ENCODE measurements at places on chromosomes 11 and 22. TPM values are rescaled to one million over a fixed set of nuclear protein-coding genes. Genes with fewer than 3 reads are reported as not detected.

- H3K27ac ChIP-seq: no peak overlapping the region
- no peaks in the 10 kb centered on the region for H3K4me1 ChIP-seq
- no peak for DNase-seq
These were observed 517.3 kb downstream of the BRD1 start for GRCh38 chr22:49310354-49310753.

DNA sequence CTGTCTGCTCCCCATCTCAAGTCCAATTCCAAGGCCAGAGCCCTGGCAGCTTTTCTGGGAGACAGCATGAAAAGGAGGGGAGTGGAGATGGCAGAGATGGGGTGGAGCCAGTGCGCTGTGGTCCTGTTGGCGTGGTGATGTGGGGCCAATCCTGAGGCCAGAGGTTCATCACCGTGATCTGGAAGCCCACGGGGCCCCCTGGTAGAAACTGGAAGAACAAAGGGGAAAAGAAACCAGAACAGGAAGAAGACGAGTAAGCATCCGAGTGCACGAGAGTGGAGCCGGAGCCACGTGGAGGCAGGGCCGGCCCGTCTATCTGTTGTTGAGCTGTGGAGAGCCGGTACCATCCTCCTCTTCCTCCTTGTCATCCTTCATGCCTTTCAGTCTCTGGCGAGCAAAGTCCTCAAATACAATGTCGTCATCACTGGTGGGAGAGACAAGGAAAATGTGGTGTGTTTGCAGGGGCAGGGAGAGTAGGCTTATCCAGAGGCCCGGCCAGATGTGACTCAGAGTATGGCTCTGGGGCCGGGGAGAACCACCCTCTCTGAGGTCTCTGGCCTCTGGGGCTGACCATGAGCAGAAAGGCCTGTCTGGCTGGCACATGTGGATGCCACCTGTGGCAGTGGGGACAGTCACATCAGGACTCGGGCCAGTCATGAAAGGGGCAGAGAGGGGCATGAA, 25.4 kb downstream of the TPBGL start:
- H3K4me1 ChIP-seq: no peaks in the 10 kb centered on the region
- no peaks in the 10 kb centered on the region for H3K27me3 ChIP-seq
- no peak overlapping the region for H3K4me3 ChIP-seq
- no peaks in the 10 kb centered on the region for H3K36me3 ChIP-seq
- peak; percentile 9 for DNase-seq

DNA sequence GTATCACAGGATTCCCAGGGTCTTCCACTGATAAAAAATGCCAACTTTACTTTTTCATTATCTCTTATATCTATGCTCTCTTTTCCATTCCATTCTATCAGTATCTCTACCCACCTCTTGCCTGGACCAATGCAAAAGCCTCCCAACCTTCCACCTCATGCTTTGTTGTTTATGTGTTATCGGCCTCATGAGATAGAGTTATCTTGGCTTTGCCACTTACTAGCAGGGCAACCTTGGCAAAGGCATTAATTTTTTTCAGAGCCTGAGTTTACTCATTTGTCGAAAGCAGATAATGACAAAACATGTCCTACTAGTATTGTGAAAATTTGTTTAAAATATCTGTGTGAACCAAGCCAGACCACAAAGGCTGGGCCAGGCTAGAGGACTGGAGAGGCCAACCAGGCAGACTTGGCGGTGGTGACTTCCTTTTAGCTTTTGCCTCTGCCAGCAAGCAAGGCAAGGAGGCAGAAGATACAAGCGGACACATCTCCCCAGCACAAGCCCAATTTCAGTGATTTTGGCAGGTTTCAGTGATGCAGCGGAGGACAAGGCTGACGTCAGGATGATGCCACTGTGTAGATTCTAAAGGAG, 106.9 kb downstream of the ADAMTS15 start:
- H3K36me3 ChIP-seq: no peaks in the 10 kb centered on the region
- H3K4me3 ChIP-seq: no peak overlapping the region
- no peak overlapping the region for H3K27ac ChIP-seq
- DNase-seq: no peak
- H3K27me3 ChIP-seq: no peaks in the 10 kb centered on the region

GRCh38 chr22:39253435-39254070, 8.8 kb upstream of the PDGFB start:
- DNase-seq: peak; percentile 73
- no peaks in the 10 kb centered on the region for H3K4me1 ChIP-seq
- no peak overlapping the region for H3K4me3 ChIP-seq

DNA sequence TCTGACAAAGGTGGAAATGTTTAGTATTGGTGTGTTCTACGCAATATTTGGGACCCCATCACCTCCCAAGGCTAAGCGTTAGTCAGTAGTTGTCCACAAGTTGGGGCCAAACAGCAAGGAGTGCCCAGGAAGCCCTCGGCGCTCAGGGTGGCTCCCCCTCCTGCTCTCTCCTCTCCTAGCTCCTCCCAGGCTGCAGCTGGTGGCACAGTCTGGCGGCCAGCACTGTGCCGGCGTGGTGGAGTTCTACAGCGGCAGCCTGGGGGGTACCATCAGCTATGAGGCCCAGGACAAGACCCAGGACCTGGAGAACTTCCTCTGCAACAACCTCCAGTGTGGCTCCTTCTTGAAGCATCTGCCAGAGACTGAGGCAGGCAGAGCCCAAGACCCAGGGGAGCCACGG, 16.8 kb downstream of the CD5 start:
- no peak overlapping the region for H3K4me3 ChIP-seq
- DNase-seq: no peak
- H3K27me3 ChIP-seq: no peaks in the 10 kb centered on the region
- H3K27ac ChIP-seq: no peak overlapping the region
- no peaks in the 10 kb centered on the region for H3K4me1 ChIP-seq

The P2RX3 gene
- not detected for total RNA-seq

The ABCG4 gene
- total RNA-seq: 0.55 TPM

DNA sequence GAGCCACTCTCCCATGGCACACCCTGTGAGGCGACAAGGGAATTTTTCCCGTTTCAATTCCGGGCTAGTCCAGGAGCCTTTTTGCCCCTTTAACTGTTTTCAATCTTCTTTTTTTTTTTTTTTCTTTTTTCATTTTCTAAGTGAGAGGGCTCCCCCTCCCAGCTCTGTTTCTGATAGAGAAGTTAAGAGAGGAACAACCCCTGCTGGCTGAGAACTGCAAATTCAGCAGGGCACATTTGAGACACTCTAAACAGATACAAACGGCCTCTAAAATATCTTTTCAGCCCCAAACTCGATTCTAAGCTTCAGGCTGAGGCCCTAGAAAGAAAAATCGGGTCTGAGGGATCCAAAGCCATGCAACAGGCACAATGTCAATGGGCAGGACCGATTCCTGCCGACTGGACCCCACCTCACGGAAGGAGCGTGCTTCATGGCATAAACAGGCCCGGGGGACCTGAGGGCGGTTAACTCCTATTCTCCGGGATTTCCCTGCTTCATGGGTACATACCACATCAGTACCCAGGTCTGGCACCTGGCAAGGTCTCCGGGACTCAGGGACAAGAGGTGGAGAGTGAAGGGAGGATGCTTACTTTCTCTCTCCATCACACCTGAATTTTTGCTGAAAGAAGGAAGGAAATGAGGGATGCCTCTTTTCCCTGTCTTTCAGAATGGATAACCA, 627.5 kb downstream of the BUD13 start:
- no peak overlapping the region for H3K27ac ChIP-seq
- H3K27me3 ChIP-seq: no peaks in the 10 kb centered on the region
- no peaks in the 10 kb centered on the region for H3K4me1 ChIP-seq
- H3K36me3 ChIP-seq: no peaks in the 10 kb centered on the region
- DNase-seq: no peak

- H3K27me3 ChIP-seq: no peaks in the 10 kb centered on the region
- no peak overlapping the region for H3K27ac ChIP-seq
These were observed 23.7 kb upstream of the MS4A6A start for GRCh38 chr11:60206616-60207015.

GRCh38 chr11:73246303-73246702, 25.8 kb upstream of the P2RY6 start:
- no peaks in the 10 kb centered on the region for H3K36me3 ChIP-seq
- no peak overlapping the region for H3K27ac ChIP-seq
- no peaks in the 10 kb centered on the region for H3K27me3 ChIP-seq
- no peak overlapping the region for H3K4me3 ChIP-seq
- no peaks in the 10 kb centered on the region for H3K4me1 ChIP-seq
- no peak for DNase-seq

DNA sequence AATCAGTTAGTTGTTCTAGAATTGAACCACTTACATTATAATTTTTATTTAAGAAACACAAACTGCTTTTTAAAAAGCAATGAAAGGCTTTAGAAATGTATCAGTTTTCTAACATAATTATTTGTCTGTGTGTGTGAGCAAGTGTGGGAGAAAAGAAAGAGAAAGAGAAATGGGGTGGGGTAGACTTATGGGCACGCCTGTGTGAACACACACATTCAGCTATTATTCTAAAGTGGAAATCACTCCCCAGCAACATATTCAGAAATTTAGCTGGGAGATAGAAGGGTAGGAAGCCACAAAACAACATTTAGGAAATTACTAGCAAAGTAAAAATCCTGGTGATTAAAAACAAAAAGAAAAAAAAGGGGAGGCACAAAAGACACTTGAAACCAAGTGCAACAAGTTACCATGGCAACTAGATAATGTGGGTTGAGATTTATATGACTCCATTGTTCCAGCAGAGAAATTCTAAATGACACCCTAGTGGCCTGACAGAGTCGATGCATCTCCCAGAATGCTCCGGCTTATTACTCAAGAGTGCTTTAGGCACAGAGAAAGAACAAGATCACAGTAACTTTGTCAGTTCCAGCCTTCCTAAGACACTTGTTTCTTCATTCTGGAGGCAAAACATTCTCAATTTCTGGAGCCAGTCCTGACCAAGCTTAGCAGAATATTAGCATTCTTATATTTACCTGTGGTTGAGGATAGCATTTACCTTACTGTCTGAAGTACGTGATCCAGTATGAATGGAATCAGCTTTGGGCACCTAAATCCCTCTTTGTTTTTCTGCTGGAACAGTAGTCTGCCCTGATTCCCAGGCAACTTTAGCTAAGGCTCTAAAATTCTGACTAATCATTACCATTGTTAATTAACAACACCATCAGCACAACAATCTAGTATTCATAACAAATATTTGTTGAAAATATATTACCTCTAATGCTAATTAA, 444.4 kb downstream of the DLG2 start:
- H3K27ac ChIP-seq: no peak overlapping the region
- no peak overlapping the region for H3K4me3 ChIP-seq
- H3K27me3 ChIP-seq: no peaks in the 10 kb centered on the region
- no peaks in the 10 kb centered on the region for H3K4me1 ChIP-seq
- no peaks in the 10 kb centered on the region for H3K36me3 ChIP-seq

DNA sequence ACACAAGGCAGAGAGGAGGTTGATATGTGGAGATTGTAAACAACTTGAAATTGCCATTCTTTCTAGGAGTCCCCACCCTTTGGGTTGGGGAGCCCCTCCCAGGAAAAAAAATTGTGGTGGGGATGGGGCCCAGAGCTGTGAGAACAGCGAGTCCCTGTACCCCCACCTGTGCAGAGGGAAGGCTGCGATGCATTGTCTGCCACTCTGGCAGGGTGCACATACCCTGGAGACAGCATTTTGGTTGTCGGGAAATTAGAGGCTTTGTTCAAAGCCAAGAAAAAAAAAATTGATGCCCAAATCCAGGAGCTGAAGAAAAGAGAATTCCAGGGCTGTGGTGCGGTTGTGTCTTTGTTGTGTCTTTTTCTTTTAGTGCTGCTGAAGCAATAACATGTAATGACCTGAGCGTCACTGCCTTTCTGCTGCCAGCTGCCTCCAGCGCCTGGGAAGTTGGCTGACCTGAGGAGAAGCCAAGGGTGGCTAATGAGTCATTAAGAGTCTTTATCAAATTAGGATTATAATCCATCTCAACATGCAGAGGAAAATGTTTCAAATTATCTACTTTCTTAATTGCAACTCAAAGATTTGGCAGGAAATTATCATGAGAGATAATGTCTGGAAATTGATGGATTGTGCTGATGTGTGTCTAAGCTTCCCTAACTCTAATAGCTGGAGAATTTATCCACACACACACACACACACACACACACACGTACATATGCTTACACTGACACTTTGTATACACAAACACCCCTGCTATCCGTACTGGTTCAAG, 8.0 kb upstream of the PKNOX2 start:
- no peak overlapping the region for H3K27ac ChIP-seq
- DNase-seq: no peak
- H3K4me3 ChIP-seq: no peak overlapping the region
- H3K36me3 ChIP-seq: no peaks in the 10 kb centered on the region

- no peaks in the 10 kb centered on the region for H3K27me3 ChIP-seq
- no peak overlapping the region for H3K4me3 ChIP-seq
- H3K4me1 ChIP-seq: peaks cover 10% of the 10 kb centered on the region
- no peak for DNase-seq
- H3K36me3 ChIP-seq: no peaks in the 10 kb centered on the region
These were observed 64.2 kb downstream of the ENDOD1 start for GRCh38 chr11:95153857-95154246.

The RFPL1 gene
- total RNA-seq: not detected

DNA sequence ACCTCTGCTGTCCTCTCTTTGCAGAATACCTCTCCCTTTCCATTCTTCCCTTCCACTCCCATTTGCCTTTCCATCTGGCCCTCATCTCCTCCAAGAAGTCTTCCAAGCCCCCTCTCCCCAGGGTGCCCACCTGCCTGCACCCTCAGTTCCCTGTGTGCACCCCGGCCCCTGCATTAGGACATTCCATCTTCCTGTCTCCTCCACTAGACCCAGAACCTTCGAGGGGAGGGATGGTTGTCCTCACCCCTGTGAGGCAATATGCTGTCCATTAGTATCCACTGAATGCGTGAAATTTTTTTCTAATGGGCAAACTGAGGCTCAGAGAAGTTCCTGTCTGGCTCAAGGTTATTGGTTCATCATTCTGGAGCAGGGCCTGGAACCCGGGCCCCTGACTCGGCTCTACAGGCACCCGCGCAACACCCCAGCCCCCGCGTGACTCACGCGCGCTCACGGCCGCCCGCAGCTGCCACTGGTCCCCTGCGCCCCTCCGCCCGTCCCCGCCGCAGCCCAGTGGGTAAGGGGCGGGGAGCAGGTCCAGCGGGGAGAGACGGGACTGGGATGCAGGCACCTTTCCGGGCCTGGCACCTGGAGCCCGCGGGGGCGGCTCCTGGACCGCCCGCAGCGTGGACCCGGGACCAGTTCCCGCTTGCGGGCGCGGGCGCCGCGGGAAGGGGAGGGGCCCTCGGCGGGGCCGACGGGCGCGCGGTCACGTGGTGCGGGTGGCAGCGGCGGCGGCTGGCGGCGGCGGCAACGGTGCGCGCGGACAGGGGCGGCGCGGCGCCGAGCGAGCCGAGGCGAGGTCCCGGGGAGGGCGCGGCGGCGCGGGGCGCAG, 7.0 kb downstream of the SEPTIN3 start:
- DNase-seq: no peak
- no peak overlapping the region for H3K27ac ChIP-seq

GRCh38 chr22:39481054-39481453, 21.0 kb upstream of the MIEF1 start:
- H3K27ac ChIP-seq: no peak overlapping the region
- no peaks in the 10 kb centered on the region for H3K27me3 ChIP-seq
- no peak for DNase-seq

Measured in uterus (tissue), 4 donors.